Activated CD4-positive, CD25-positive, alpha-beta regulatory T cell (primary cell): ENCODE measurements at places on chromosomes 7 and 10.

DNA sequence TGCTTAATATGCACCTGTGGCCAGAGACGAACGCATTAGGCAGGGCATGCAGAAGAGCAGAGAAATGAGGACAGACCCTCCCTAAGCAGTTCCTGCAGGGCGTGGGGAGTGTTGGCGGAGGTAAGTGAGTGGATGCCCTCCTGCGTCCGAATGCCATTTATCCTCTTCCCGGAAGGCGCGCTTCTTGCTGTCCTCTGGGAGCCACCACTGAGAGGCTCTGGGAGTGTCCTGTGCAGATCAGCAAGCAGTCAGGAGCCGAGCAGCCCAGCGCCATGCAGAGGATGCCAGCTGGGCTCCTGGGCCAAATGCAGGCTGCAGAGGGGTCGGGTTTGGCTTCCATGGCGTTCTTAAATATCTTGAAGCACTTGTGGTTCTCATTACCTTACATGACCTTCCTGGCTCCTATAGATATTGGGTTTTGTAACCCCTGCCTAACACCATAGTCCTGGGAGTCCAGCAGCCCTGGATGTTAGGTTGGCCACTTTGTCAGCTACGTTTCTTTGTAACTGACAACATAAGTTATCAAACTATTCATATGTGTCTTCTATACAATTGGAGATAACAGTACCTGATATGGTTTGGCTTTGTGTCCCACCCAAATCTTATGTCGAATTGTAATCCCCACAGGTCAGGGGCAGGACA lies 30.0 kb upstream of the SLIT1 start:
- DNase-seq = no peak

DNA sequence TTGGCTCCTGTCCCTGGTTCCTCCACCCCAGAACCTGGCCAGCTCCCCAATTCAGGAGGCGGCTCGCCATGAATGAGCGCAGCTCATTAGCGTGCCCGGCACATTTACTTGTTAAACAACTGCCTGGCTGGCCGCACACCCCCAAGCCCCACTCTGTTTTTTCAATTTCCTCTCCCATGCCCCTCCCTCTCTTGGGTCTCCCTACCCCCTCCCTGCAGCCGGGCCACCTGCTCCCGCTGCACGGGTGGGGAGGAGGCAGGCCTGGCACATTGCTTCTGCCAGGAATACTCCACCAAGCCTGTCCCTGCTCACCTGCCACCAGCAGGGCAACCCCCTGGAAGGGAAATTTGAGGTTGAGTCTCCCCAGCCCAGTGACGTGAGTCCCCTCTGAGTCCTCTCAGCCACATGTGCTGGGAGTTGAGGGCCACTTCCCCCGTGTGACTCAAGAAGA lies 2.5 kb upstream of the SLIT1 start:
- DNase-seq = no peak

- no peak for DNase-seq
Observed at GRCh38 chr10:95640891-95641315, 15.6 kb downstream of the ALDH18A1 start.

DNA sequence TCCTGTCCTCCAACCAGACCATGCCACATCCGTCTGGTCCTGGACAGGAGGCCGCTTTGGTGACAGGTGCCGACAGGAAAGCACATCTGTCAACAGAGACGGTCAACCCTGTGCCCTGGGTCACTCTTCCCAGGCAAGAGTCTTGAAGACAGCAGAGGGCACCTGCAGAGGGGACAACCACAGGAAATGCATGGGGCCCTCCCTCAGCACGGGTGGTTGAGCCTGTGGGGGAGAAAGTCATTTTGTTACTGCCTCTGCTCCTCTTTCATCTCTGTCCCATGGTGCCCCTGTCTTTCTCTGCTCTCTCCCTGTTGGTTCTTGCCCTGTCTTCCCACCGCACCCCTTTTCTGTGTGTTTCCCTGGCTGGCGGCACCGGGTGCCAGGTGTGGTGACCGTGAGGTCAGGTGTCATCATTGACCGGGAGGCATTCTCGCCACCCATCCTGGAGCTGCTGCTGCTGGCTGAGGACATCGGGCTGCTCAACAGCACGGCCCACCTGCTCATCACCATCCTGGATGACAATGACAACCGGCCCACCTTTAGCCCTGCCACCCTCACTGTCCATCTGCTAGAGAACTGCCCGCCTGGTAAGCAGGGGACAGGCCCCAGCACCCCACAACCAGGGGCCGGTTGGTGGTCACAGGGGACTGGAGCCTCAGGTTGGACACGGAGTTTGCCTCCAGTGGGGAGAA lies 17.6 kb upstream of the VSIR start:
- DNase-seq = no peak

- peak; percentile 60 for DNase-seq
Observed at GRCh38 chr10:3239066-3239919, 66.7 kb upstream of the PITRM1 start.

DNA sequence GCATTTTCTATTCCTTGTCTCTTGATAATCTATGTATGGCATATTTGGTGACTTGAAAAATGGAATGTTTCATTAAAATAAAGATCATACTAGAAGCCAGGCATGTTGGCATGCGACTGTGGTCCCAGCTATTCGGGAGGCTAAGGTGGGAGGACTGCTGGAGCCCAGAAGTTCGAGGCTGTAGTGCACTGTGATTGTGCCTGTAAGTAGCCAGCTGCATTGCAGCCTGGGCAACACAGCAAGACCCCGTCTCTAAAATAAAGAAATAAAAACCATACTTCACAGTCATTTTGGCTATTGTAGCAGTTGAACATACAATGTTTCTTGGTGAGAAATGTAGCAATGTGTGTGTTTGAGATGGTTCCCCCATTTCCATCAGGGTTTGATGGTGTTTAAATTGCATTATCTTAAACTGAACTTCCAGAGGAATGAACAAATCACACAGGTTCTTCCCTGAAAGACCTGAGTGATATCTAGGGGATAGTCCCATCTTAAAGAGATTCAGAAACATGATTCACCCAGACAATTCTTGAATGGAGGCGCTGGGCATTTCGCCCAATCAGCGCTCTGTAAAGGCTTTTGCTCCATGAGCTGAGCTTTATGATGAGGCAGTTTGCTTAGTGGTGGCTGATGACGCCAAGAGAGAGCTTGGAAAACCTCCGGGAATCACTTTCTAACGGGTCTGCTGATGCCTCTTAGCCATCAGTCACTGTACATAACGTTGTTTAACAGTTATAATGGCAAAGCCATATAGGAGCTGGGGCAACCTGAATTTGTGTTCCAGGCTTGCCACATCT lies 19.4 kb upstream of the BTBD16 start:
- DNase-seq = no peak

DNA sequence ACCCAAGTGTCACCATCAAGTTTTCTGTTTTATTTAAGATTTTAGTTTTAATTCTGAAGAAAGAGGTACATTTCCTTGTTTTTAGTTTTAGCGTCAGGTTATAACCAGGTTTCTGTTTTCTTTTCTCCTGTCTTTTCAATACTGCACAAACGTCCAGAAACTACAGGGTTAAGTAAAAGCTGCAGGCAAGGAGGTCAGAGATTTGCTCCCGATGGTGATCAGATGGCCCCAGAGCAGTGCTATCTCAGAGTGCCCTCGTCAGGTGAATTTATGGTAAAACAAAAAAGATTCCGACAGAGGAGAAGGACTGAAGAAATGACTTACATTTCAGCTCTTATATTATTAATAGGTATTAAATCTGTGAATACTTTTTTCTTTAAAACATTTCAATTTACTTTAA lies 128.2 kb downstream of the STRA8 start:
- no peak for DNase-seq

- DNase-seq = no peak
Observed at GRCh38 chr7:94239661-94240234, 154.9 kb upstream of the COL1A2 start.

GRCh38 chr10:13087986-13088618 lies 11.9 kb upstream of the OPTN start:
- no peak for DNase-seq

- DNase-seq = no peak
Observed at GRCh38 chr10:97812696-97813095, 36.9 kb upstream of the GOLGA7B start.

DNA sequence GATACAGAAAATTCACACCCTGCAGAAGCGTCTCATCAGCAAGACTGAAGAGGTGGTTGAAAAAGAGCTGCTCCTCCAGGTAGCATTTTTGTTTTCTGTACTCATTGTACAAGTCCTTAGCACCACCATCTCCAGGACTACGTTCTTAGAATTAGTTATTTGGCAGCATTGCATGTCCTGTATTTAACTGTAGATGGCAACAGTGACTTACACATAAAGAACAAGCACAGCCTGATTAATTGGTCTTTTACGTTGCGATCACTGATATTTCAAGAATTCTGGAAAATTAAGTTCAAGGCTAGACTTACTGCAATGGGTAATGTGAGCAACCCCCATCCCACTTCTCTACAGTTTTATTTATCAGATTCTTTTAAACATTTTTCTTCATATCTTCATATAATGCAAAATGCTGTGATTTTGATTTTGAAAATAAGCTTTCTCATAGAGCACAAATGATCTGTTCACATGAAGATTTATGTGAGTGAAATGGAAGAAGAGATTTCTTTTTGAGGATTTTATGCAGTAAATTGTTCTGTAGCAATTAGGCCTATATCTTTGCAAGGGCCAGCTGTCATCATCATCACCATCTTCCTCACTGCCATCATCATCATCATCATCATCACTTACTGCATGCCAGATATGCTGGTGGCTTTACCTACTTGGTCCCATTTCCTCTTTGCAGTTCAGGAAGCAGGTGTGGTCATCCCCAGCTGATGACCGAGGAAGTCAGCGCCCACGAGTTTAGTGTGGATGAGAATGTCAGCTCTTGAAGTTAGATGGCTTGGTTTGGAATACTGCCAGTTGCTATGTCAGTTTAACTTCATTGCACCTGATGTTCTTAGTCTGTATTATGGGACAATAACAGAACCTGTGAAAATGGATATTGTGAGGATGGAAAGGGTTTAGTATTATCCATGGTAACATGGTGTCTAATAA lies 53.4 kb downstream of the CFAP58 start:
- DNase-seq = no peak
